Inflammatory macrophage (primary cell): ENCODE measurements at places on chromosomes 1 and 21.

GRCh38 chr1:43286115-43286514 is 734 bp upstream of the C1orf210 start:
- no peak for DNase-seq

DNA sequence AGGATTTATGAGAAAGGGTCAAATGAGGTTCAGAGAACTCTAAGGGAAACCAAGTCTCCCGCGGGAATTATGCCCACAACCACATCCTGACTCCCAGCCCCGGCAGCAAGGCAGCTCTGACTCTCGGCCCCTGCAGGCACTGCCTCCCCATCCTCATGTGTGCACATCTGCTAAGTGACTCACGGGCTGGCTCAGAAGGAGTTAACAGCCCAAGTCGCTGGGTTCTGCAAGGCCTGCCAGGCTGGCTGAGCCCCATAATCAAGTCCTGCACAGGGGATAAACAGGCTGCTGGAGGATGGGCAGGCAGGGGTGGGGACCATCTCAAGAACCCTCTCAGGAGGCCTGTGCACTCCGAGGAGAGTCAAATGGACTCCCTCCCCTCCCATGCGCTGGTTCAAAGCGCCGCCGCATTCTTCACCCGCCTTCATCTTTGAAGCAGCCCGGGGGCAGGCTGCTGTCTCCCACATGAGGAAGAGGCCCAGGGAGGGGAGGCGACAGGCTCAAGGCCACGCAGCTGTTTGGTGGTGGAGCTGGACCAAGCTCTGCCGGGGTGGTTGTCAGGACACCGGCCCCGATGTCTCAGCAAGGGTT is 344.3 kb downstream of the MATN1 start:
- DNase-seq, result no peak

GRCh38 chr1:224160171-224160682 is 22.8 kb upstream of the DEGS1 start:
- no peak for DNase-seq

GRCh38 chr21:28256420-28256831 is 736.3 kb downstream of the LTN1 start:
- DNase-seq, result no peak

GRCh38 chr1:212967801-212968200 is 17.5 kb downstream of the VASH2 start:
- DNase-seq, result peak; percentile 17

- DNase-seq, result no peak
Observed at GRCh38 chr1:205568469-205569361, 63.1 kb downstream of the ELK4 start.

DNA sequence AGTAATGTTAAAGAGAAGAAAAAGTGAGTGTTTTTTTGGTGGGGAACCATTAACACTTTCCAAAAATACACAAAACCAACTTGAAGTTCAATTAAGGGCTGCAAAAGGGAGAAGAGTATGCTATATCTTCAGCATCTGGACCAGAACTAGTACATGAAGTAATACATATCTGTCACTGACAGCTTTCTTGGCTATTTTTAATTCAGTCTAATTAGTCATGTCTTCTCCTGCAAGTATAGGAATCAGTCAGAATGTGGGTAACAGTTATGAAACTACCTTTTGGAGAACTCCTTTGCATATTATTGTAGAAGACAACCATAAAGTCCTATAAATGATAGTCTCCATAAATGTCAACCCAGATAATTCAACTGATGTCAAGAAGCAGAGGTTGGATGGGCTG is 901.2 kb downstream of the TTLL7 start:
- no peak for DNase-seq

GRCh38 chr1:181392133-181392532 is 91.2 kb upstream of the CACNA1E start:
- no peak for DNase-seq

- peak; percentile 83 for DNase-seq
Observed at GRCh38 chr1:26500488-26501175, 28.4 kb downstream of the HMGN2 start.

GRCh38 chr1:153395136-153395685 is 4.3 kb upstream of the S100A8 start:
- no peak for DNase-seq

DNA sequence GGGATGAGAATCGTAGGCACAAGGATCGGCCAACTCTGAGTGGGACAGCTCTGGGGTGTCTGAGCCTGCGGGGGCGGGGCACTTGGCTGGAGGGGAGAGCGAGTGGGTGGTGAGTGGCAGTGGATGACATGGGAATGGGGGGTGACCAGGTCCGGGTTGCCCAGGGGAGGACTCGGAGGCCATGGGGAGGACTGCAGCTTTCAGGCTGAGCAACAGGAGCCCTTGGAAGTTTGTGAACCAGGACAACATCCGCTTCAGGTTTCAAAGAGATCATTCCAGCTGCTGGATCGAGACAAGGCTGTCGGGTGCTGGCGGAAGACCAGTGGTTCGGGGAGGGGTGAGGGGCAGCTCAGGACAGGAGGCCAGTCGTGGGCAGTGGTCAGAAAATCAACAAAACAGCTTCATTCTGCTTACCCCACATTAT is 124.4 kb upstream of the IRF2BP2 start:
- no peak for DNase-seq

- DNase-seq, result no peak
Observed at GRCh38 chr1:221720545-221720944, 21.3 kb downstream of the DUSP10 start.
